Adipocyte (in vitro differentiated cells): ENCODE measurements at places on chromosomes 4 and X.

DNA sequence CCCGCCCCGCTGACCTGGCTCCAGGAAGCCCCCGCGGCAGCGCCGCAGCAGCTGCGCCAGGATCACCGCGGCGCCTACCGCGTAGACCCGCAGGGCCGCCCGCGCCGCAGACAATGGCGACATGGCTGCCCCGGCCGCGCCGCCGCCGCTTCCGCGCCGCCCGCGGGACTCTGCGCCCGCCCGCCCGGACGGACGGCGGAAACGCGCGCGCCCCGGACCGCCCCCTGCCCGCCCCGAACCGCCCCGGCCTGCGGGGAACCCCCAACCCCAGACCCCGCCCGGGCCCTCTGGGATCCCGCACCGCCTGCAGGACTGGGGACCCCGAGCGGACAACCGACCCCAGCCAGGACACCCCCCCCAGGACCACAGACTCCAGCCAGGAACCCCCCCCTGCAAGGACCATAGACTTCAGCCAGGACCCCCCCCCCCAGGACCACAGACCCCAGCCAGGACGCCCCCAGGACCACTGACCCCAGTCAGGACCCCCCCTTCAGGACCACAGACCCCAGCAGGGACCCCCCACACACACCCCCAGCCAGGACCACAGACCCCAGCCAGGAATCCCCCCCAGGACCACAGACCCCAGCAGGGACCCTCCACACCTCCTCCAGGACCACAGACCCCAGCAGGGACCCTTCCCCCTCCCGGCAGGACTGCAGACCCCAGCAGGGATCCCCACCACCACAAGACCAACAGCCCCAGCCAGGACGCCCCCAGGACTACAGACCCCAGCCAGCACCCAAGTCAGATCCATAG, at the start of the genes DHRSX and ZBED1:
DHRSX (minus strand) TSS at position 174 of the 756 bp plus-strand sequence; CDS start at position 123, 51 bp downstream.
ZBED1 (minus strand) TSS at position 174 of the 756 bp plus-strand sequence. CDS start 10,257 bp downstream, outside the sequence.
- DNase-seq, result peak; percentile 69

DNA sequence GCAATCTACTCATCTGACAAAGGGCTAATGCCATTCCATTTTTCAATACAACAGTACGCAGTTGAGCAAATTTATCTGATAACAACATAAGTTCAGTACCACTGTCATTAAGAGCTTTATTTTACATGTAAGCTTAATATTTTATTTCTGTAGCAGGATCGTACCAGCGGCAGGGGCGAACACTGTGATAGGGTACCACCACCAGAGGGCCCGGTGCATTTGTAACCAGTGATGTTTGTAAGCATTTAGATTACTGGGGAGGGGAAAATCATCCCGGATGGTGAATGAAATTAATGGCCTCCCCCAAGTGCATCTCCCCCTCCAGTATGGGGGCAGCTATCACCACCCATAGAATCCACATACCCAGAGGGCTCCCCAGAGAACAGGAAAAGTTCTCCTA, 179.0 kb downstream of the ADGRA3 start:
- DNase-seq, result no peak

- DNase-seq, result no peak
Observed at GRCh38 chrX:40083120-40083978, 14.4 kb downstream of the BCOR start.

GRCh38 chr4:3307486-3307885, 14.7 kb downstream of the RGS12 start:
- no peak for DNase-seq

DNA sequence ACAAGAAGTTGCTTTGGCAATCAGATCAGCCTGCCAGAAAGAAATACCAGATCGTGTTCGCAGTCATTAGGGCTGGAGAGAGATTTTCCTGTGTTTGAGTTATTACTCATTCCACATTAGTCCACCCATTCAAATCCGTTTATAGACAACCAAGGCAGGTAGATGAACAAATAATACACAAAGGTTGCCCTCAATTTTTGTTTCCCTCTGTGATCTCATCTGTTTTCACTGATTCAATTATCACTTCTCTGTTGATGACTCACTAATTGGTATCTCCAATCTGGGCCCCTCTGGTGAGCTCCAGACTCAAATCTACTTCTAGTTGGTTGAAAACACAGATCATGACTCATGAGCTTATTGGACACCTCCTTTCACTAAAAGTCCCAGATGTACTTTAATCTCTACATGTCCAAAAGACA, 54.5 kb downstream of the CHM start:
- peak; percentile 36 for DNase-seq

GRCh38 chr4:958314-958665, 15.1 kb downstream of the DGKQ start:
- no peak for DNase-seq

- DNase-seq, result peak; percentile 42
Observed at GRCh38 chr4:129326571-129327460, 230.9 kb downstream of the C4orf33 start.

DNA sequence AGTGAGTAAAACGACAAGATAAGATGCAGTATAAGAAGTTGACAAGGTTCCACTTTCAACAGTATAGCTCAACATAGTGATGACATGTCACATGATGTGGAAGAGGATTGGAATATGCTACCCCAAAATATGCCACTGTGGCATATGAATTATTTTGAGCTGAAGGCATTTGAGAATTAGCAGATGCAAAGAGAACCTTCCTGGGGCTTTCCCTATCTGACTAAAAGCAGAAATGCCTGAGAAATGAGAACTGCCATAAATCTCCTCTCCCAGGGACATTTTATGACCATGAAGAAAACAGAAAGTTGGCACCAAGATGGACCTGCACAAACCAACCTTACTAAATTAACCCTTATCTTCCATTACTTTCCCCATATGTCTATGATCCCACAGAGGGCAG, 24.8 kb downstream of the CDKN2AIP start:
- DNase-seq, result no peak

DNA sequence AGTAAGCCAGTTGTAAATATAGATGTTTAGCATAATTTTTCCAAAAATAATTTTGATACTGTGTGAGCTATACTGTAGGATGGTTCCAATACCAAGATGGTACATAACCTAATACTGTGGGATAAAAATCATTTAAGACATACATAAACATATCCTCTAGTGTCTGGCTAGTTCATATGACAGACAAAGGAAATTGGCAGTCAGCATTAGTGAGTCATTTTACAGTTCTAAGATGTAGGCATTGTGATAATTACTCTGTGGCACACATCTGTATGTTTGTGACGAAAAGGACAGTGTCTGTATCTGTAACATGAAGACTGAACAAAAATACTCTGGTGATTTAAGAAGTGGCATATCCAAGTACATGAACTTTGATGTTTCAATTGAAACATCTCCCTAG, 49.6 kb downstream of the UGT2A2 start:
- DNase-seq, result no peak

DNA sequence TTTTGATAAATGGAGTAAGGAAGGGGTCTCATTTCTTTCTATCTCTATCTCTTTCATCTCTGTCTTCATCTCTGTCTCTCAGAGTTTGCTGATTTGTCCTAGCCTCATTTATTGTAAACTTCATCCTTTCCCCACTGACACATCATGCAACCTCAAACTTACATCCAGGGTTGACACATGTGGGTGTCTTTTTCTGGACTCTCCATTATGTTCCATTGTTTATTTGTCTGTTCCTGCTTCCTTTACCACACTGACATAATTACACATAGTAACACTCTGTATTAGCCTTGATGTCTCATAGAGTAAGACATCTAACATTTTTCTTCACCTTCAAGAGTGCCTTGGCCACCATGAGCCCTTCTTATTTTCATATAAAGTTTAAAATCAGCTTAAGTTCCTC, 8.1 kb upstream of the SRD5A3 start:
- no peak for DNase-seq

DNA sequence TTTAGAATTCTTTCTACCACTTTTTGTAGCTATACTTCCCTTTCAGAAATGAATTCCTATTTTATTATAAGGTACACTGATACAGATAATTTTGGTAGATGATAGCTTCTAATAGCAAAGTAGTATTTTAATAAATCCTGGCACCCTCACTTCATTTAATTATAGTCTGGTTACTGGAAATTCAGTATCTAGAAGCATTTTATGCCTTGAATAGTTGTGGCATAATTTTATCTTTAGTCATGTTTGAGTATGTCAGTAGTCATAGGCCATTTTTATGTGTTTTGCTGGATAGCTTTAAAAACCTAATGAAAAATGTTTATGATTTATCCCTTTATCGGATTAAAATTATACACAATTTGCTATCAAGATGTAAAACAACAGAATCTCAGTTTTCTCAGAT, 92.3 kb downstream of the DIAPH2 start:
- DNase-seq, result peak; percentile 34

DNA sequence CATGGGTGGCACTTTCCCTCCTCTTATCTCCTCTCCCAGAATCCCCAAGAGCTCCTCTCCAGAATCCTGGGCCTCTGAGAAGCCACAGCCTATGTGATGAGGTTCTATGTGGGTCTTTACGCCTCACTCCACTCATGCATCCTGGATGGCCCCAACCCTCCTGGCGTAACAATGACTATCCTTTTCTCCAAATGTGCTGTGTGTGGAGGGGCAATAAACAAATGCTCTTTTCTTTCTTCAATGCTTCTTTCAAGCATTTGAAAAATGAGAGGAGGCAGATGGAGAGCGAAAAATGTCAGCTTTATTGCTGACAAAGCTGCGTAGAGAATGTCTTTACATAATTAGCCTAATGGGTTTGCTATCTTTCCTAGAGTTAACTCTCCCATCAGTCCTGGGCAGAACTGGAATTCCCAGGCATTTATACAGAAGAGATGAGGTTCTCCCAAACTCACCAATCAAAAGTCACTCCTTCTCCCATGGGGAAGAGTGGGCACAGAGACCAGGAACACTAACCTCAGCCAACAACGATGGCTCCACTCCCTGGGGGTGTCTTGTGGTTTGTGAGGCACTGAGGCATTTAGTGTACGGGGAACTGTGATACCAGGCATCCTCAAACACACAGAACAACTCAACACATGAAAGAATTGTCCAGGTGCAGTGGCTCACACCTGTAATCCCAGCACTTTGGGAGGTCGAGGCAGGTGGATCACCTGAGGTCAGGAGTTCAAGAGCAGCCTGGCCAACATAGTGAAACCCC, 118.9 kb upstream of the SLC34A2 start:
- no peak for DNase-seq

DNA sequence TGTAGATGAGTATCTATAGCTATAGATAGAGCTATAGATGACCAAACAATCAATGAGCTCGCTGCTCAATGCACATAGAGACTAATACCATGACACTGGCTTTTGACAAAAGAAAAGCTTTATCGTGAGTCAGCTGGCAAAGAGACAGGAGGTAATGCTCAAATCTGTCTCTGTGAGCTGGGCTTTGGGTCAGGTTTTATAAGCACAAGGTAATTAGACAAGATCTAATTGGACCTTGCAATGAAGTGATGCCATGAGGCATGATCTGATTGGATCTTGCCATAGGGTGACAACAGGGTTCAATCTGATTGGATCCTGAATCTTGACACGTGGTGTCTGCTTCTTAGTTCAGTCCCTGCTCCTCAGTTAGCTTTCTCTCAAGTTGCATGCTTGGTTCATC, 180.7 kb upstream of the MXRA5 start:
- DNase-seq, result no peak

GRCh38 chr4:165192956-165193355, 14.4 kb upstream of the KLHL2 start:
- no peak for DNase-seq

GRCh38 chr4:56007154-56007553, 58.4 kb downstream of the CEP135 start:
- DNase-seq, result no peak

DNA sequence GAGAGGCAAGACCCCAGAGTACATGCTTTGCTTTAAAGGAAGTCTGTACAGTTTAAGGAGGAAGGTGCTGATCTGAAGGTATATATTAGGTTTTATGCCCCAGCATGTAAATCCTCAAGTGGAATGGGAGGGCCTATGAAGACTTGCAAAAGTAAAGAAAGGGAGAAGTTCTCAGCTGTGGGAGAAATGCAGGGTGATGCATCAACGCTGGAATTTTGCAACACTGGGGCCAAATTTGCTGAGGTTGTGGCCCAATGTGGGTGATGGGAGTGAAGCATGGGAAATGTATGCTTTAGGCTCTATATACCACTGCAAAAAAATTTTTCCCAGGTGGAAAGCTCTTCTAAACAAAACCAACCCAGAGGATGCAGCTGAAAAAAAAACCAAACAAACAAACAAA, 33.8 kb upstream of the GPR174 start:
- DNase-seq, result no peak

DNA sequence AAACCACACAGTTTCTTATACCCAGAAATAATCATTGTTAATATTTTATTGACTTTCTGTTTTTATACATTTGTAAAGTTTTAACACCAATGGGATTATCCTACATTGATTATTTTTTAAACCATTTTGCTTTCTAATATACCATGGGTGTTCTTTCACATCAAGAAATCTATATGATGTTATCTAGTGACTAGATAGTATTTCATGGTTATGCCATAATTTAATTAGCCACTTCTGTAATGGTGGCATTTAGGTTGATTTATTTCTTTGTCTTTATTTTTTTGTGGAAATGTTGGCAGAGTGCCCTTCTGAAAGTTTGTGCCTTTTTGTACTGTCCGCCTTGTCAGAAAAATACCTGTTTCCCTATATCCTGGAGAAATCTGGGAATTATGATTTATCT, 193.3 kb downstream of the CEP135 start:
- DNase-seq, result no peak

- no peak for DNase-seq
Observed at GRCh38 chr4:6326312-6327060, 56.8 kb downstream of the WFS1 start.

DNA sequence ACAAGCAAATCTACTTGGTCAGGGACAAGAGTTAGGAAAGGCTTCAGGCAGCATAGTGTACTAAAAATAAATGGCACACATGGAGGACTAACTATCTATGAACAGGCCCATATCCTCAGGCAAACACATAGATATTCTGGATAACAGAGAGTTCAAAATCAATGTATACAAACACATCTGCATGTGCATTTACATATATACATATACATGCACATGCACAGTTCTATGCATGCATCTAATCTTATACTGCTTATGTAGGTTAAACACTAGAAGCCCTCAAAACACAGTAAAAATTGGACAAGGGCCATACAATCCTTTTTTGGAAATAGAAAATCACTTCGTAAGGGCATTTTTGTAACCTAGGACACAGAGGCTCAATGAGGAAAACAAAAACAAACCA, 458.0 kb upstream of the CXorf51B start:
- DNase-seq, result no peak

GRCh38 chrX:150502091-150502490, 66.3 kb upstream of the MTM1 start:
- no peak for DNase-seq

GRCh38 chr4:183961795-183962194, 56.7 kb downstream of the STOX2 start:
- no peak for DNase-seq

GRCh38 chr4:21113496-21114223, 413.4 kb downstream of the PACRGL start:
- peak; percentile 1 for DNase-seq

GRCh38 chr4:184860018-184860779, 34.4 kb upstream of the ACSL1 start:
- peak; percentile 25 for DNase-seq
